ENCODE measurements at places on chromosomes 3 and 15.

GRCh38 chr15:32993285-32993684 lies 201.2 kb downstream of the FMN1 start:
- DNase-seq: peak; percentile 27

- peak; percentile 16 for DNase-seq
Measured at GRCh38 chr3:162141272-162141791, 644.7 kb downstream of the OTOL1 start.

GRCh38 chr3:12830785-12831156 lies 10.6 kb downstream of the RPL32 start:
- DNase-seq: no peak

GRCh38 chr15:85685356-85685755 lies 109.4 kb downstream of the KLHL25 start:
- no peak for DNase-seq

DNA sequence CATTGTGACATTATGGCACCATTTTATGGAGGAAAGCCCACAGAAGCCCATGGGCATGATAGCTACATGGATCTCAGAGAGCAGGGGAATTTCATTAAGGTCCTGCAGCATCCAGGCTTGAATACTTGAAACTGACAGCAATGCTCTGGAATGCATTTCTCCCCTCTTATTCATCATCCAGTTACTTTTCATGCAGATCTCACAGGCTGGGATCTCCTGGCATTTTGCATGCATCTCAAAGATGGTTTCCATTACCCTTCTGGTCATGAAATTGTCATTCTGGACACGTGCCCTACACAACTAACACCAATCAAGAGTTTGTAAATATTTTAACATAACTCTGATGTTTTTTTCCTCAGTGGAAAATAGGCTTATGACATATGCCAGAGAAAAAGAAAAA lies 32.4 kb downstream of the VGLL3 start:
- DNase-seq: no peak

Data from H4 (cell line).